ENCODE measurements at places on chromosomes 11 and 22.

DNA sequence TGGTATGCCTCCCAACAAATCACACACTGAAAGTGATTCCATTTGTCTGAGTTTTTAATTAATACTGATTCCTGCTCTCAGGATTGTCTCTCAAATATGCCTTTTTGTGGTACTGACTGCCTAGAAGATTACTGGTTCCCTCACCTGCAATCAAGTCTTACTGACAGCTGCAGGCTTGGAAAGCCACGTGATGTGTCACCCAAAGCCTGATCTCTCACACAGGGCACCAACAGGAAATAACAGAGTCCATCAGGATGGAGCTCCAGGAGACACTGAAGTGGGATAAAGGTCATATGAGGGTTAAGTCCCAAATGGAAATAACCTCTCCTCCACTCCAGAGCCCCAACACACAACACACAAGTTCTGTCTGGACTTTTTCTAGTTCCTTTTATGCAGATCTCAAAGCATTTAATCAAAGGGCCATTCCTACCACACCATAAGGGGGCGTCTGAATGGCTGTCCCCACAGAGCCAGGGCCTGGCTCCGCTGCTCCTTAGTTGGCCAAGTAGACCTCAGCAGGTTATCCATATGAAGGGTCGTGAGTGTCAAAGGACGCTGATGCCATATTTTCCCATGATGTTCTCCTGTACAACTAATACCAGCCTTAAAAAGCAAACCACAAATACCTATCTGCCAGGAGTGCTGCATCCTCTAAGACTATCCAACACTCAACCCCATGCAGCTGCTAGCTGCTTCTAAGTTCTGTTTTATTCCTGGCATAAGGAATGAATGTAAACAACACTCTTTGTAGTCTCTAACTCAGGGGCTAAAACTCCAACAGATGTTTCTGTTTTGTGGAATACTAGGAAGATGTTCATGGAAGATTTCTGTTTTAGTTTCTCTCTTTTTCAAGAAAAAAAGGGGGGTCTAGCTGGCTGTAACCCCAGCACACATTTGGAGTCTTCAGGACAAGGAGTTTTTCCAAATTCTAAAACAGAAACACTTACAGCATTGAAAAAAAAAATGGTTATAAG, 13.0 kb downstream of the SCUBE2 start:
- no peak for DNase-seq

- no peak for DNase-seq
Observed at GRCh38 chr11:45605051-45605450, 60.4 kb downstream of the CHST1 start.

DNA sequence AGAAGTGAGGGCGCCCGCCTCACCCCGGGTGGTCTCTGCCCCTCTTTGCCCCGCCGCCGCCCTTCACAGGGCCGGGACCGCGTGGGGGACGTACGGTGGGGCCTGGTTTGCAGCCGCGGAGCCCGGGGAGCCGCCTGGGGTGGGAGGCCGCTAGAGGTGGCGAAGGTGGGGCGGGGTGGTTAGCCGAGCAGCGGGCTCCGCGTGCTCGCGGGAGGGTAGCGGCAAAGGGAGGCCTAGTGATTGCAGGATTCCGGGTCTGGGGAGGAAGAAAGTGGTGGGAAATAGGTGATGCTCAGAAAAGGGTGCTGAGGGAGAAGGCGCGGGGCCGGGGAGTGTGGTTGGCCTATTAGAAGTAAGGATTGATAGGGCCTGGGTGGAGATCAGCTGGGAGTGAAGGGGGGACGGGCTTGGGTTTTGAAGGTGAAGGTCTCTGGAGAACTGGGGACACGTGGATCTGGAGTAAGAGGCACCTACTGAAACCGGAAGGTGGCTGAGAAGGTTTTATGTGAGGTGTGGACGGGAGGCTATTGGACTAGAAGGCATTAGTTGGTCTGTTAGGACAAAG, 571 bp downstream of the FAR1 start:
- DNase-seq, result peak; percentile 34

GRCh38 chr11:6653656-6654055, 2.0 kb downstream of the DCHS1 start:
- DNase-seq, result no peak

GRCh38 chr11:2186669-2187279, 15.2 kb upstream of the TH start:
- peak; percentile 39 for DNase-seq

- no peak for DNase-seq
Observed at GRCh38 chr22:50739279-50739691, 1.3 kb downstream of the ACR start.

- DNase-seq, result no peak
Observed at GRCh38 chr11:5151713-5152153, 2.8 kb downstream of the OR52A1 start.

GRCh38 chr11:26762089-26762488, 40.2 kb upstream of the SLC5A12 start:
- no peak for DNase-seq

GRCh38 chr11:33848717-33849390, 43.0 kb downstream of the LMO2 start:
- no peak for DNase-seq

Measured in stimulated activated CD4-positive, alpha-beta T cell treated with anti-CD3 and anti-CD28 coated beads, TNF-alpha, amount 100 ng/mL, for 1 hour (primary cell).